ENCODE measurements at places on chromosomes 6 and 20.

- no peak for DNase-seq
Observed at GRCh38 chr6:287489-287860, 4.8 kb upstream of the DUSP22 start.

DNA sequence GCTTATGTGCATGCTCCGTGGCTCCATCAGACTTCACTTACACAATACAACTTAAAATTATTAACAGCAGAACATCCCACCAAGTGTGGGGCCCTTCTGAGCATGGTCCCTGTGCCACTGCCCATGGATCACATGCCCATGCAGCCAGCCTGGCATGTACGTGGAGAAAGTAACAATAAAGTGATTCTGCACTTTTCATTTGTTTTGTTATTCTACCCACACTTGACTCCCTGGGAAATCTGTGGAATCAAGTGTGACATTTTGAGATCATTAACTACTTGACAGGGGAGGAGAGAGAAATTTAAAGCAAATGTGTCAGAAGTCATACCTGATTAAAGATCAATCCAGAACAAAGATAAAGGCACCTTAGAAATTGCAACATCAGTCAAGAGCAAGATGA is 112.0 kb downstream of the ISM1 start:
- DNase-seq, result no peak

DNA sequence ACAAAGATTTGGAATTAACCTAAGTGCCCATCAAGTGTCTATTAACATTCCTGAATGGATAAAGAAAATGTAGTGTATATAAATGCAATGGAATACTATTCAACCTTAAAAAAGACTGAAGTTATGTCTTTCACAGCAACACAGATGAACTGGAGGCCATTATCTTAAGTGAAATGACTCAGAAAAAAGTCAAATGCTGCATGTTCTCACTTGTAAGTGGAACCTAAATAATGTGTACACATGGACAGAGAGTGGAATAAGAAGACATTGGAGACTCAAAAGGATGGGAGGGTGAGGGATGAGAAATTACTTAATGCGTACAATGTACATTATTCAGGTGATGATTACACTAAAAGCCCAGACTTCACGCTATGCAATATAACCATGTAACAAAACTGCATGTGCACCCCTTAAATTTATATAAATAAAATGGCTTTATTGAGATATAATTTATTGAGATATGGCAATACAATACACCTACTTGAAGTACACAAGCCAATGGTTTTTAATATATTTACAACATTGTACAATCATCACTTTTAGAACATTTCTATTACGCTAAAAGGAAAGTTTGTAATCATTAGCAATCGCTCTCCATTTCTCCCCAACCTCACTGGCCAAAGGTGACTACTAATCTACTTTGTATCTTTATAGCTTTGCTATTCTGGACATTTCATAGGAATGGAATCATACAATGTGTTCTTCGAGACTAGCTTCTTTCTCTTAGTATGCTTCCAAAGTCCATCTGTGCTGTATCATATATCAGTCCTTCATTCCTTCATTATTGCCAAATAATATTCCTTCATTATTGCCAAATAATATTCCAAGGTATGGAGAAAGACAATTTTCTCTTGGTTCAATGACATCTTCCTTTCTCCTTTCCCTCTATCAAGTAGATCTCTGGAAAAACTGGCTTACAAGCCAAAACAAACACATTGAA is 5.8 kb downstream of the STX7 start:
- DNase-seq, result no peak

DNA sequence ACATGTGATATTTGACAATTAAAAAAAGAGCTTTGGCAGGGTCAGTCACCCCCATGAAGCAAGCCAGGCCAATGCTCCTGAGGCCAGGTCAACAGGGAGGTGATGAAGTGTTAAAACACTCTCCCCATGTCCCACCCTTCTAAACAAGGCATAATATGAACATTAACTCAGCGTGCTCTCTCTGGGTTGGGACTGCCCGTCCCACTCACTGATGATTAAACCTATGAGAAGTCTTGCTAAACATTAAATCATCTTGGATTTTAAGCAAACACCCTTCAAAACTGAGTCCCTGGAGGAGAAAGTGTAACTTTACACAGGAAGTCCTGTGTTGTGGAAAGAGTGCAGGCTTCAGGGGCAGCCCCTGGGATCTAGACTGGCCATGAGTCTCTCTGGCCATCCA is 558.5 kb downstream of the CD83 start:
- no peak for DNase-seq

- DNase-seq, result no peak
Observed at GRCh38 chr6:150713931-150714330, 114.2 kb downstream of the PLEKHG1 start.

GRCh38 chr6:141133836-141134235 is 998.9 kb upstream of the GJE1 start:
- no peak for DNase-seq

- DNase-seq, result no peak
Observed at GRCh38 chr20:48178633-48179032, 393.4 kb upstream of the SULF2 start.
